CD4-positive, alpha-beta memory T cell (primary cell): ENCODE measurements at places on chromosomes 4 and X.

DNA sequence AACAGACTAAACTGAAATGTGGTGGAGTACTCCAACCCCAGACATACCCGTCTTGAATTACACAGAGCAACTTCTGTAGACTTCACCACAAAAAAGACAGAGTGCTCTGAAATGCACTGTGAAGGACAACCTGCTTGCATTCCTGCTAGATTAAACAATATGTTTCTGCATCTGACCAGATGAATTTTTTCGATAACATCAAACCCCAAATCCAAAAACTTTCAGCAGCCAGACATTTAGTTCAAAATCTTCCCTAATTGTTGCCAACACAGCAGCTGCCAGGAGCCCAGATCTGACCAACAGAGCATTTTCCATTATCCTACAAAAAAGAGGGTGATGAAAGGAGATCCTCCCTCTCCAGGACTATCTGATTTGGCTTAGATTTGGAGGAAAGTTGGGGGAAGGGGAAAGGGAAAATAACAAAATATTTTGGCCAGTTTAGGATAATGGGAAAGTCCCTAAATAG is 356.5 kb downstream of the PDGFC start:
- DNase-seq = no peak
- no peak overlapping the region for H3K27ac ChIP-seq
- no peak overlapping the region for H3K4me3 ChIP-seq
- no peaks in the 10 kb centered on the region for H3K4me1 ChIP-seq
- H3K27me3 ChIP-seq = no peaks in the 10 kb centered on the region

DNA sequence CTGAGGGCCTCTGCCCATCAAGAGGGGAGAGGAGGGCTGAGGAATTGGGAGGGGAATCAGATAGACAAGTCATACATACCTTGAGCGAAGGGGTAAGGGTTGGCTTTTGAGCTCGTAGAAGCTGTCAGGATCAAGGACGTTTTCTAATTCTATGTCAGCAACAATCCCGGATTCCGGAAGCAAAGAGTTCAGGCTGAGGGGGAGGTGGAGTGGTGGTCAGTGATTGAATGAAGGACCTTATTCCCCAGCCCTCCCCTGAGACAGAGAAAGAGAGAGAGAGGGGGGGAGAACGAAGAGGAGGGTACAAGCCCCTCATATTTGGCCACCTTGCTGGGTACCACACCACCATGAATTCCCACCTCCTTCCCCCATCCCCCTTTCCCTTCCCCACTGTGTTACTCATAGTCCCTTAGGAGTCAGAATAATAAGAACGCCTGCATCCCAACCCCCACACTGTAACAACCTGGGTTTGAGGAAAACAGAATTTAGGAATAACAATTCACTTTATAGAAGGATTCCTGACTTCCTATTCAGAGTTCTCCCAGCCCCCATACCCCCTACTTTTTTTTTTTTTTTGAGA is 2.7 kb downstream of the TFE3 start:
- H3K27ac ChIP-seq = peak overlapping the region; percentile 42
- no peaks in the 10 kb centered on the region for H3K27me3 ChIP-seq
- DNase-seq = no peak
- H3K4me1 ChIP-seq = peaks cover 39% of the 10 kb centered on the region
- H3K36me3 ChIP-seq = peaks cover 10% of the 10 kb centered on the region

GRCh38 chrX:130301405-130301804 is 32.7 kb upstream of the ZNF280C start:
- no peak overlapping the region for H3K27ac ChIP-seq
- no peaks in the 10 kb centered on the region for H3K36me3 ChIP-seq
- no peaks in the 10 kb centered on the region for H3K27me3 ChIP-seq

DNA sequence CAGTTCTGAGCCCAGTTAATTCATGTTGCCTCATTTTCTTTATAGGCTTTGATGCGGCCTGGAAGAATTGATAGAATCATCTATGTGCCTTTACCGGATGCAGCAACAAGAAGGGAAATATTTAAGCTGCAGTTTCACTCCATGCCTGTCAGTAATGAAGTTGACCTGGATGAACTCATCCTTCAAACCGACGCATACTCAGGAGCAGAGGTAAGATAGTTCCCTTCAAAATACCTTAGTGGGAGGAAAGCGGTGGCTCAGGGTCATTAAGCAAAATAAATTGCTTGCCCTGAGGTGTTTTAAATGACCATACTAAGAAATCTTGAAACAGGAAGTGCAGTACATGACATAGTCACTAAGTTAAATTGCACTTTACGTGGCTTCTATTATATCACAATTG is 140.6 kb upstream of the SPRY1 start:
- no peaks in the 10 kb centered on the region for H3K4me1 ChIP-seq
- no peak overlapping the region for H3K4me3 ChIP-seq
- no peaks in the 10 kb centered on the region for H3K36me3 ChIP-seq
- H3K27ac ChIP-seq = no peak overlapping the region

GRCh38 chr4:96730432-96730831 is 890.5 kb downstream of the PDHA2 start:
- H3K4me3 ChIP-seq = no peak overlapping the region
- no peak for DNase-seq
- no peaks in the 10 kb centered on the region for H3K4me1 ChIP-seq
- no peaks in the 10 kb centered on the region for H3K27me3 ChIP-seq
- H3K36me3 ChIP-seq = no peaks in the 10 kb centered on the region
- H3K27ac ChIP-seq = no peak overlapping the region

DNA sequence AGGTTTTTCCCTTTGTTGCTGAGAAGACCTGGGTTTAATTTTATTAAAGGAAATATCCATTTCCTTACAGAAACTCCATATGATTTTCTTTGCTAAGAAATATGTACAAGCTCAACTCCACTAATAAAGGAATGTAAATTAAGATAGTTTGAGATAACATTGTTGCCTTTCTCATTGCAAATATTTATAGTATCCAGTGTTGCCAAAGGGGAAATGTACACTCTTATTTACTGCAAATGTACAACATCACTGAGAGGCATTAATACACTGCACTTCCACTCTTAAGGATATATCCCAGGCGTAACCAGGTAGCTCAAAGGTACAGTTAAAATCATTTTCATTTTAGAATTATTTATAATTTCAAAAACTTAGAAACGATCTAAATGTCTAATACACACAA is 7.5 kb upstream of the LRBA start:
- no peak for DNase-seq
- H3K27me3 ChIP-seq = no peaks in the 10 kb centered on the region
- no peaks in the 10 kb centered on the region for H3K4me1 ChIP-seq
- H3K36me3 ChIP-seq = no peaks in the 10 kb centered on the region
- no peak overlapping the region for H3K27ac ChIP-seq
- no peak overlapping the region for H3K4me3 ChIP-seq
